ENCODE measurements at places on chromosomes 5 and 9.

GRCh38 chr9:83956436-83957247 is 23.4 kb downstream of the HNRNPK start:
- no peak for DNase-seq

DNA sequence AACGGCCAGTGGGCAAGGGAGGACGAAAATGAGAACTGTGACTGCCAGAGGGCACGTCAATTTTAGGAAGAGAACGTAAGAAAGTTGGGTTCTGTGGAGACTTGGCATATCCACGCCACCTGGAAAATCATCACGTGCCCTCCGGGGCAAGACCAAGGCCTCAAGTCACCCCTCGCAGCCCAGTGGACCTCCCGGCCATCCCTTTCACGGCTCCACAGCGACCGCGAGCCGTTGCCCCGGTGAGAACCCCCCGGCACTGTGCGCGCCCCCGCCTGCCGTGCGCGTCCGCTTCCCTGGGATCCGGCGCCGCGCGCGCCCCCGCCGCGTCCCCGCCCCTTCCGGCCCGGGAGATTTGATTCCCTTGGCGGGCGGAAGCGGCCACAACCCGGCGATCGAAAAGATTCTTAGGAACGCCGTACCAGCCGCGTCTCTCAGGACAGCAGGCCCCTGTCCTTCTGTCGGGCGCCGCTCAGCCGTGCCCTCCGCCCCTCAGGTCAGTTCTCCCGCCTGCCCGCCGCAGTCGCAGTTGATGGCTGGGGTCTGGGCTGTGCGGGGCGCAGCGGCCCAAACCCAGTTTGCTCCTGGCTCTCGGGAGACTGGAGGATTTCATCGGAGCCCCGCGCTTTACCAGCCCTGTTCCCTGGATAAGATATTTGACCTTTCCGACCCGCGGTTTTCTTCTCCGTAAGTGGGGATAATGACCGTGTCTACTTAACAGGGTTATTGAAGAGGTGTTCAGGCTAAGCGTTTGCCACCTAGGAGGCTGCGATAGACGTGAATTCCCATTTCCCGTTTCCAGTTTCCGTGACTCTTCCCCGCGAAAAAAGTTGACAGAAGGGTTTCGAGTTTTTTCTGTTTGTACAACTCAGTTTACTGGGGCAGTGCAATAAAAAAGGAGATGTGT is at the start of gene MELK:
Gene MELK (plus strand): TSS at position 381 of the 904 bp plus-strand sequence. CDS start 8,787 bp downstream, outside the sequence.
- peak; percentile 67 for DNase-seq

DNA sequence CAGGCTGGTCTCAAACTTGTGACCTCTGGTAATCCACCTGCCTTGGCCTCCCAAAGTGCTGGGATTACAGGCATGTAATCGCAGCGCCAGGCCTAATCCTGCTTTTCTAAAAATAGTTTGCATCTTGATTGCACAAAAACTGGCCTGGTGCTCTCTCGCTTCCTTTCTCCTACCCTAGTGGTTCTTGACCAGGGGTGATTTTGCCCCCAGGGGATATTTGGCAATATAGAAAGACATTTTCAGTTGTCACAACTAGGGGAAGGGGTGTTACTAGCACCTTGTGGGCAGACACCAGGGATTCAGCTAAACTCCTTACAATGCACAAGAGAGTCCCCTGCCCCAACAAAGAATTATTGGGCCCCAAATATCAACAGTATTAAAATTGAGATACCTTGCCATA is 139.8 kb downstream of the DROSHA start:
- no peak for DNase-seq

GRCh38 chr5:1437876-1438559 is 7.2 kb downstream of the SLC6A3 start:
- DNase-seq, result no peak

DNA sequence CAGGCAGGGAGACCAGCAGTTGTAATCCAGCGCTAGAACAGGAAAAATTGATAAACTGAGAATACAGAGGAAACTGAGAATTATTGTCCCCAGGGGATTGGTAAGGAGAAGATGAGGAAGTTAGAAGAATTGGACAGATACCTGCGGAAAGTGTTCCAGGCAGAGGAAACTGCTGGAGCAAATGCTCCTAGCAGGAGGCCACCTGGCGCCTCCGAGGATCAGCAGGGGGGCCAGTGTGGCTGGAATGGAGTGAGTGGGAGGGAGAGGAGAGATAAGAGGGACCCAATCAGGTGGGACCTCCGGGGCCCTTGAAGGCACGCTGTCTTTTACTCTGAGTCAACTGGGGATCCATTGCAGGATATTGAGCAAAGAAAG is 695 bp upstream of the ANXA6 start:
- DNase-seq, result no peak

- no peak for DNase-seq
Observed at GRCh38 chr9:6686396-6686795, 40.9 kb upstream of the GLDC start.

- no peak for DNase-seq
Observed at GRCh38 chr9:130348881-130349280, 83.3 kb downstream of the HMCN2 start.

- no peak for DNase-seq
Observed at GRCh38 chr9:80875947-80876346, 813.4 kb downstream of the TLE1 start.

GRCh38 chr5:100595152-100595811 is 60.1 kb downstream of the FAM174A start:
- DNase-seq, result no peak

GRCh38 chr5:62077823-62078550 is 228.0 kb upstream of the KIF2A start:
- DNase-seq, result no peak

DNA sequence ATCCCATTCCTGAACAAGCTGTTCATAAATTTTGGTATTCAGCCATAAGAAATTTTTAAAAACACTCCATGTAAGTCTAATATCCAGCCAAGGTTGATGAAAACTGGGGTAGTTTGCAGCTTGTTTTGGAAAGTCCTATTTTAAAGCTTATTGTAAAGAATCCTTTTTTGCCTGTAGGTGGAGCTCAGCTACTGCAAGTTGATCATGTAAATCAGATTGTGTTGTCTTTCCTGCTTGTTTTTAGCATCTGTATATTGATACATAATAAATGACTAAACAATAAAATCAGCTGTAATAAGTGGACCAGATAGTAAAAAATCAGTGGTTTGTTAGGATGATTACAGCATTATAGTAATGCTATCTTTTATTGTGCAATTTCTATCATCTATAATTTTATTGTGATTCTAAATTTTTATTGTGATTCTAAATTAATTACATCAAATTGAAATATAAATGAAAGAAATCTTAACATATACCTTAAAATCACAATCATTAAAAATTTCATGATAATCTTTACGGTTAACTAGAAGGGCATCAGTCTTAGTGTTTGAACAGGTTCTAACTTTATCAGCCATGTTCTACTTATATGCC is 42.4 kb downstream of the CWC27 start:
- DNase-seq, result no peak

- DNase-seq, result no peak
Observed at GRCh38 chr5:81922854-81923279, 49.0 kb upstream of the ATG10 start.

DNA sequence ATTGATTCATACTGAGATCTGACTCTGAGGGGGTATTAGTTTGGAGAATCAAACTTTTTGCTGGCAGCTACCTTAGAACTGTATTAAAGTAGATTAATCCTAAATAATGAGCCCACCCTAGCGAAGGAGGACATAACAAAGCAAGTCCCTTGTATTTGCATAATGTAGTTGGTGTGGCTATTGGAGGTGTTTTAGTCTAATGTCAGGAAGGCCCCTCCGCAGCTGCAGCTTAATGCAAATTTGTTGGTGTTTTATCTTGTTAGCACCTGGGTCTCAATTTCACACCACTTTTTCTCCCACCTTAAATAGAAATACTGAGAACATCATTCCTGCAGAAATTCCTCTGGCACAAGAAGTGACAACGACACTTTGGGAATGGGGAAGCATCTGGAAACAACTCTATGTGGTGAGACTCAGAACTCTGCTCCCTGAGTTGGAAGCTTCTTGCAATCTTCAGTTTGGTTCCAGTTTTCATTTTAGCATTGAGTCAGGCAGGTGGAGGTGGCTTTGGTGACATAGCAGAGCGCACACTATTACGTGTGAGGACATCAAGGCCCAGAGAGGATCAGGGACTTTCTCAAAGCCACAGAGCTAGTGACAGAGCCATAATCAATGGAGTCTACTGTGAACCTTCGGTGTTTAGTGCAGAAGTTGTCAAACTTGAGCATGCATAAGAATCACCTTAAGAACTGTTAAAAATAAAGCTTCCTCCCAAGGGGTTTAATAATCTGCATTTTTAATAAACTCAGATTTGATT is 33.9 kb downstream of the DOCK2 start:
- no peak for DNase-seq

GRCh38 chr5:171667341-171668096 is 118.1 kb upstream of the SMIM23 start:
- DNase-seq, result no peak

- no peak for DNase-seq
Observed at GRCh38 chr9:114096041-114096511, 3.0 kb downstream of the KIF12 start.

DNA sequence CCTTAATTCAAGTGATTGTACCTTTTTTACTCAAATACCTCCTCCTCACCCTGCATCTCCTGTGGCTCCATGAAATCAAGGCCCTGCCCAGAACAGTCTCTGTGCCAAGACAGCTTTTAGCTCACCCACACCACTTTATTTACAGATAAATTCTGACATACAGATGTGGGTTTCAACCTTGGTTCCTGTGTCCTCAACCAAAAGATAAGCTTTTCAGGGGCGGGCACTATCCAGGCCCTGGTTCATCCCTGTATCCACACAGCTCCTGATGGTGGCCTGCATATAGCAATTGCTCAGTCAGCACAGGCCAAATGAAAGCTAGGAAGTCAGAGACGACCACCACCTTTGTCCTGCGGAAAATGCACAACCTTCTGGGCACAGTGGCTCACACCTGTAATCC is 8.3 kb downstream of the SHB start:
- no peak for DNase-seq

DNA sequence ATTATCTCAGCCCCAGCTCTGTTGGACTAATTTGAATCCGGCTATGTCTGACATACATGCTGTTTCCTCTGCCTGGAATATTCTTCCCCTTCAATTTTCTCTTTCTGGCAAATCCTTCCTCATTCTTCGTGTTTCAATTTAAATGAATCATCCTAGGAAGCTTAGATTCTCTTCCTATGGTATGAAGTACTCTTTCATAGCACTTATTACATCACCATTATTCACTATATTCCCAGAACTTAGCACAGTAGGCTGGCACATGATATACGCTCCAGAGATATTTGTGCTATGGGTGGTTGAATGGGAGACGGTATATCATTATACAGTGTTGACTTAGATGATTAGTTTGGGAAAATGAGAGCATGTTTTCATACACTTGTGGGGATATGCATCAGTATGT is 91.0 kb upstream of the JAK2 start:
- no peak for DNase-seq

DNA sequence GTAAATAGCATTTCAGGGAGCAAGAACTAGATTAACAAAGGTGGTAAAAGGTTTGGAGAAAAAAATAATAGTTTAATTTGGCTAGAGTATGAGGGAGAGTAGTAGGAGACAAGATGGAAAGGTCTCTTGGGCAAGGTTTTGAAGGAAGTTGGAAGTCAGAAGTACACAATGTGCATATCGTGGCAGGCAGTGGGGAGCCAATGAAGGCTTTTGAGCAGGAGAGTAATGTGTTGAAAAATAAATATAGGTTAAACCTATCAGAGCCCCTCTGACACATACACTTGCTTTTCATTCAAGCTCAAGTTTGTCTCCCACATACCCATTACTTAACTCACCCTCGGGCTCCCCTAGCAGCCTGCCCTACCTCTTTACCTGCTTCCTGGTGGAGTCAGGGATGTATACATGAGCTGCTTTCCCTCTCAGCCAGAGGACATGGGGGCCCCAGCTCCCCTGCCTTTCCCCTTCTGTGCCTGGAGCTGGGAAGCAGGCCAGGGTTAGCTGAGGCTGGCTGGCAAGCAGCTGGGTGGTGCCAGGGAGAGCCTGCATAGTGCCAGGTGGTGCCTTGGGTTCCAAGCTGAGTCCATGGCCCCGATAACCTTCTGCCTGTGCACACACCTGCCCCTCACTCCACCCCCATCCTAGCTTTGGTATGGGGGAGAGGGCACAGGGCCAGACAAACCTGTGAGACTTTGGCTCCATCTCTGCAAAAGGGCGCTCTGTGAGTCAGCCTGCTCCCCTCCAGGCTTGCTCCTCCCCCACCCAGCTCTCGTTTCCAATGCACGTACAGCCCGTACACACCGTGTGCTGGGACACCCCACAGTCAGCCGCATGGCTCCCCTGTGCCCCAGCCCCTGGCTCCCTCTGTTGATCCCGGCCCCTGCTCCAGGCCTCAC is at the start of gene CA9:
Gene CA9 (plus strand): TSS at position 797 of the 893 bp plus-strand sequence. CDS start 32 bp downstream, at position 829.
- DNase-seq, result no peak

DNA sequence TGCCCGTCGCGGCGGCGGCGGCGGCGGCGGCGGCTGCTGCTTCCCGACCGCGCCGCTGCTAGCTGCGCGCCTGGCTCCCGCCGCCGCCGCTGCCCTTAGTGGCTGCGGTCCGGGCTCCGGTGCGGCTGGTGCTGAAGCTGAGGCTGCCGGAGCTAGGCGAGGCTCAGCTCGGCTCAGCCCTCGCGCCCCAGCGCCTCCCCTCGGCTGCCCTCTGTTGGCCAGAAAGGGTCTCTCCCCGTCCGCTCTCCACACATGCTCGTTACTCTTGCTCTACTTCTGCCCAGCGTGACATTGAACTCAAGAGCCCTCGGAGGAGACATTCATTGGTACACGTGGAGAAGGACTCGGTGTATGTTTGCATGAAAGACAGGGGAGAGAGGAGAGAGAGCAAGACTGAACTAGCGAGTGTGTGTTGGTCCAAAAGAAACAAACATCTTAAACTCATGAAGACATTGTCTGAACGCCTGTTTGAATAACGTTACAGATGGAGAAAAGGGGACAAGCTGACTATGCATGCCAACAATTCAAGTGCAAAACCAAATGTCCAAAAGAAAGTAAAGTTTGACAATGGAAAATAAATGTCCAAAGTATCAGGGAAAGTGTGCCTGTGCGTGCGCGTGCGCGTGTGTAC is at the start of gene HCN1:
Gene HCN1 (minus strand): TSS at position 175 of the 631 bp plus-strand sequence.
- DNase-seq, result no peak

- no peak for DNase-seq
Observed at GRCh38 chr5:94856257-94856800, 237.9 kb downstream of the SLF1 start.

GRCh38 chr5:156096259-156096658 is 230.7 kb upstream of the SGCD start:
- no peak for DNase-seq

- DNase-seq, result no peak
Observed at GRCh38 chr9:92737216-92737606, 27.4 kb downstream of the BICD2 start.

DNA sequence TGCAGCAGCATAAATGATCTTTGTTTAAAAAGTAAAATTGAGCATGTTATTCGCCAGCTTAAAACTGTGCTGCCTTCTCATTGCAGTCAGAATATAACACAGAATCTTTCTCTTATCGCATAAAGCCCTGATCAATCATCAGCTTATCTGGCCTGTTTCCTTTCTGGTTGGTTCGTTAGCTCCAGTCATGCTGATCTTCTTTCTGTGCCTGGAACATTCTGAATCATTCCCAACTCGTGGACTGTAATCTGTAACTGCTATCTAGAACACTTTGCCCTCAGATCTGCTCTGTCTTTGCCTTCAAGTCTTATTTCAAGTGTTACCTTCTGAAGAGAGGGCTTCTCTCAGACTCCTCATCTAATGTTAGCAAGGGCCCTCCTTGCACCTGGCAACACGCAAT is 11.9 kb upstream of the FER start:
- no peak for DNase-seq

Data from stimulated activated CD8-positive, alpha-beta memory T cell treated with anti-CD3 and anti-CD28 coated beads, Interleukin-7, amount 100 ng/mL, for 1 hour (primary cell).